Activated naive CD4-positive, alpha-beta T cell (primary cell): ENCODE measurements at places on chromosomes 5 and 9.

DNA sequence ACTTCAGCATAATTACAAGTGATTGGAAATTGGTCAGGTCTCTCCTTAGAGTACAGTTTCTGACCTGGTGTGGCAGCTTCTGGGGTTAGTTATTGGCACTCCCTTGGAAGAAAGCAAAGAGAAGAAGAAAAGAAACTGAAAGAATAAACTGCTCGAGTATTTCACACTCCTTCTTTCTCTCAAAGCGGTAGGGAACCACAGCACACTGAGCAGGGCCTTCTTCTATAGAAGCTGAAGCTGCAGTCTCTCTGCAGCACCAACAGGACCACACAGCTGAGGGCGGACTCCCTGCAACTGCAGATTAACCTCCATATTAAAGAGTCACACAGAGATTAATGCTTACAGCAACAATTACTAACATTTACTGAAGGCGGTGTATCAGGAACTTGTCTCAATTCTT lies 152.0 kb downstream of the TRPM6 start:
- no peak for DNase-seq

DNA sequence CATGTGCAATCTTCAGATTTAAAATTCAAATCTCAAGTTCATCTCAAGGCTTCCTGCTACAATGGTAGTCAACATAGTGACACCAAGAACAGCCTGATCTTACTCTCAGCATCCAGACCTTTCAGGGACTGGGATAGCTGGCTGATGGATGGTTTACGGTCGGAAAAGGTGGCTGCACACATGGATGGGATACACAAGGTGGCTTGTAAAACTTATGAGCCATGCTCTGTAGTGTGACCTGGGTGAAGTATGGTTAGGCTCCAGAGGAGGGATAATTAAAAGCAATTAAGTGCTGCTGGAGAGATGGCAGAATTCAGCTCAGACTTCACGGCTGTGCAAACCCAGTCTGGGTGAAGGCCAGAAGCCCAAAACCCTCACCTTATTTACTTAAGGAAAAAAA lies 379.5 kb downstream of the NFIB start:
- no peak for DNase-seq

DNA sequence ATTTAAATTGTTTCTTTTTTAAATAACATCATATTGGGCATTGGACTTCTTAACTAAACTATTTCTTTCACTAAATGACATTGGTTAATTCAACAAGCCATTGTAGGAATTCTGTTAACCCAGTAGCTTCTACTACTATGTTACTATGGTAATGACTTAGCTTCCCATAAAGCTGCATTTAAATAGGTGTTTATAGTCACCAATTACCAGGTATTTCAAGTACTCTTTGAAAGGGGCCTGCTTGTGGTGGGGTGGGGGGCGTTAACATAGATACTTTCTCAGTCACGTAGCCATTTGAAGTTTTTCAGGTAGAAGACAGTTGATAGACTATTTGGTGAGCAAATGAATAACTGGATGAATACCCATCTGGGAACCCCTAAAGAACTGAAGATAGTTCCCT lies 34.0 kb downstream of the PIK3R1 start:
- DNase-seq = no peak

DNA sequence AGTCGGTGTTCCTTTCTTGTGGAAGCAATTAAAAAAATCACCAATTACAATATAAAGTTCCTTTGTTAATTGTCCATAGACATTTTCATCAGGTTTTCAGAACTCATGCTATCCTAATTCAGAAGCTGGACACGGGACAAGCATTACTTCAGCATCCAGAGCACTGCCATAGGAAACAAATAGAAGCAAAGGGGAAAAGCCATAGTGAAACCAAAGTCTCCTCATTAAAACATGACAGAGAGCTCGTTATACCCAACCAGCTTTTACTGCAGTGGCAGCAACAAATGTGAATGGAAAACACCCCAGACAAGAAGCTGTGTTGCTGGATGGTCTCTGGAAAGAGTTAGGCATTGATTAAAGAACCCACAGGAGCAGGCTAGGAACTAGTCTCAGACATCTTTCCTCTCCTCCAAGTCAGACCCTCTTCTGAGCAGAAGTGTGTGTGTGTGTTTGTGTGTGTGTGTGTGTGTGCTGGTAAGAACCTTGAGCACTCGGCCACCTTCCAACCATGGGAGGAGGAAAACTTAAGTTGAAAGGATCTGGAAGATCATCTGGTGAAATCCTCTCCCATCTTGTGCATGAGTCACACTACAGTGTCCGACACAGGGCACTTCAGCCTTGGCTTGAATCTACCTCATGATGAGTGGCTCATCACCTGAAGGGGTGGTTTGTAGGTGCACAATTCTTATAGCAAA lies 162.6 kb upstream of the ADAMTS16 start:
- DNase-seq = no peak

- DNase-seq = no peak
These were observed 450.5 kb downstream of the ELAVL2 start for GRCh38 chr9:23375511-23375910.

DNA sequence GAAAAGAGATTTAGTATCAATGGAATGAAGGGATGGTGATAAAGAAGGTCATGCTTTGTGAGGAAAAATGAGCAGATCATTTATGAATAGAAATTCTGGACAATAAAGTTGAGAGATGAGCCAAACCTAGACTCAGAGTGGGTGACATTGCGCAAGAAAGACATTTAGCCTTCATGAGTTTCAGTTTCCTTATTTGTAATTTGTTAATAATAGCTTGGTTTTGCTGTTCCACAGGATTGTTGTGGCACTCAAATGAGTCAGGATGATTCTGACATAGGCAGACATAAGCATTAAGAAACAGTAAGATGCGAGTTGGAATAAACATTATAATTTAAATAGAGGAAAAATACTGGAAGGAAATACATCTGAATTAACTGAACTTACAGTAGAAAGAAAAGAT lies 34.8 kb downstream of the ITGA2 start:
- DNase-seq = no peak

DNA sequence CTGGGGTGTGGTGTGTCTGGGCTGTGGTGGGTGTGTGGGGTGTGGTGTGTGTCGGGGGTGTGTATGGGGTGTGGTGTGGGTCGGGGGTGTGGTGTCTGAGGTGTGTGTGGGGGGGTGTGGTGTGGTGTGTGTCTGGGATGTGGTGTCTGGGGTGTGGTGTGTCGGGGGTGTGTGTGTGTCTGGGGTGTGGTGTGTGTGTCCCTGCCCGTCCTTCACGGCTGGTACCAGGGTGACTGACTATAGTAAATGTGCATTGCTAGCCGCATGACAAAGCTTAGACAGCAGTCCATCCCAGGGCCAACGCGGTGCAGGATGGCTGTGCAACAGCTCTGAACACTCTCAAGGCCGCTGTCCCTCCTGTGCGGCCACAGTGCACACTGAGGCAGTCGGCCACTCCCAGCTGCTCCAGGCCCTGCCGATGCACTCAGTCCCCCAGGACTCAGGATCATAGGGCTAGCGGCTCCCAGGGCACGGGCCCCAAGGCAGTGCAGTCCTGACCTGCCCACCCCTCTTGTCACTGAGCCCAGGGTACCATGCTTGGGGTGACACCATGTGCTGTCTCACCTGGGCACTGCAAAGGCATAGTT lies 54.0 kb downstream of the SECISBP2 start:
- DNase-seq = no peak

DNA sequence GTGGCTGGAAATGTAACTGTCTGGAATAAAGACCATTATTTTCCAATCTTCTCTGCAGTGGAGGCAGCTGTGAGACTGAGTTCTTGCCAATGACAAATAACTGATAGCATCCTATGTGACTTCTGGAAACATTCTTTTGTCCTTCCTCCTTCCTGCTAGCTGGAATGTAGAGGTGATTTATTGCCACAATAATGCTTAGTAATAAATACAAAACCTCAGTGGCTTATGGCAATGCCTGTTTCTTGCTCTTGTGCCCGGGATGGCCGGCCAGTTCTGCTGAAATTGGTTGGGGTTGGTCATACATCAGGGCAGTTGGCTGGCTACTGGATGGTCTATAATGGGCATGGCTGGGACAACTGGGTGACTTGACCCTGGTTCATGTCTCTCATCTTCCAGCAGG lies 12.2 kb upstream of the TEX48 start:
- DNase-seq = no peak

DNA sequence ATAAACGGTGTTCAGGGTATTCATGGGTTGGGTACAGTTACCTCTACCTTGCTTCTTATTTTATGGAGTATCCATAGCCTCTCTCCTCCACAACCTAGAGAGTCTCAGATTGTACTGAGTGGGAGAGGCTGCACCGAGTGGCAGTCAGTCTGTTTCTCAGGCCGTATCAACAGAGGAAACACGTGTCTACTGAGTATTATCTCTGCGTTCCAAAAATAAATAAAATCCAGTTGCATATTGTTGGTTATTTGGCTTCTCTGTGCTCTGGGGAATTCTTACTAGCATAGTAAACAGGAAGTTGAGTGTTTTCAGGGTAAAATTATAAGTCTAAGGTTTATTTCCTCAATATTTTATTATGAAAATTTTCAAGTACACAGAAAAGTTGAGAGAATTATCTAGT lies 231.0 kb downstream of the ARHGEF28 start:
- DNase-seq = no peak

- DNase-seq = no peak
These were observed 181.6 kb downstream of the AOPEP start for GRCh38 chr9:94908011-94908563.

GRCh38 chr5:33184367-33184766 lies 256.4 kb upstream of the TARS1 start:
- no peak for DNase-seq

GRCh38 chr5:635306-636055 lies 23.3 kb downstream of the CEP72 start:
- DNase-seq = no peak
